ENCODE measurements at places on chromosomes 5 and 9.
A peak's percentile ranks its signal among the peaks of the same experiment; 100 is the strongest.

DNA sequence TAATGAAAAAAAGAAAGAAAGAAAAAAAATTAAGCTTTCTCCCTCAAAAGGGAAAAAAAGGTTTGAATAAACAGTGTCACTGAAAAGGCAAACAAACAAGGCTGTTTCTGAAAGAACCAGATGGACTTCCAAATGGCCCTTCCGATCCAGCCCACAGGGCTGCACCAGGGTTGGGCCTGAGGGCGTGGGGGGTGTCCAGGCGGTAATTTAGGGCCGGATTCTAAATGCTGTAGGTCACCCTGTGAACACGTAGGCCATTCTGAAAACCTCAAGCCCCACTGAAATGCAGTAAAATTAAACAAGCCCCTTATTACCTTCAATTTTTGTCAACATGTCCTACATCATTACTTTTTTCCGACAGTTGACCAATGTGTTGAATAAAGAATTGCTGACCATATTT lies 132.1 kb downstream of the HSD17B3 start:
- no peak for DNase-seq

- DNase-seq = no peak
These were observed 692 bp downstream of the PSAT1 start for GRCh38 chr9:78297672-78297961.

- no peak for DNase-seq
These were observed 88.3 kb downstream of the PIK3R1 start for GRCh38 chr5:68303754-68304420.

DNA sequence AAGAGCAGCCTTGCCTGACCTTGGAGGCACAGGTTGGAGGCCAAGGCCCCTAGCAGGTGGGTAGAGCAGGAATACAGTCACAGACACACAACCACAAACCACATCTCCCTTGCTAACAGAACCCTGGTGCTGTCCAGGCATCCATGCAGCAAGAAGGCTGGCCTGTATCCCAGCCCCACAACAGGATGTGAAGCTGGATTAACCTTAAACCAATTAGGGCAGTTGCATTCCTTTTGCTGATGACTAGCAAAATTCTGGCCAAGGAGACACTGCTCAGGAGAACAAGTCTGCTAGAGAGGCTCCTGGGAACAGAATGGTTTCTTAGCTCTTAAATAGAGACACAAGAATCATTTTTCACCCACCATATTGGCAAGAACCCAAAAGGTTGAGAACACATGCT lies 97.8 kb downstream of the C5orf15 start:
- DNase-seq = peak; percentile 91

- peak; percentile 74 for DNase-seq
These were observed 4.4 kb downstream of the RIMOC1 start for GRCh38 chr5:41908374-41909079.

DNA sequence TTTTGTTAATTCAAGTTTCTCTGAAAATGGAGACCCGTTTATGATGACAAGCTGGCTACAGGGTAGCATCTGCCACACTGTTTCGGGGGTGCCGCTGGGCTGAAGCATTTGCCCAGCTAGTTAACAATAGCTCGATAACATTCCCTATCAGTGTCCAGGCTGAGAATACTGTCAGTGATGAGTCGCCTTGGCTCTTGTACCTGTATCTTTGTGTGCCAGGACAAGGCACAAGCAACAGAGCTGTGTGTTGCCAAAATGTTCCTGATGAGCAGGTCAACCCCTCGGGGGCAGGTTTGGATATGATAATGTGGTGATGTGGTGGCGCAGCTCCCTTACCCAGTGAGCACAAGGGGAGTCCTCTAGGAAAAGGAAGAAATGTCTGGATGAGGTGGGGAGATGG lies 7.0 kb downstream of the TGFBI start:
- DNase-seq = peak; percentile 50

DNA sequence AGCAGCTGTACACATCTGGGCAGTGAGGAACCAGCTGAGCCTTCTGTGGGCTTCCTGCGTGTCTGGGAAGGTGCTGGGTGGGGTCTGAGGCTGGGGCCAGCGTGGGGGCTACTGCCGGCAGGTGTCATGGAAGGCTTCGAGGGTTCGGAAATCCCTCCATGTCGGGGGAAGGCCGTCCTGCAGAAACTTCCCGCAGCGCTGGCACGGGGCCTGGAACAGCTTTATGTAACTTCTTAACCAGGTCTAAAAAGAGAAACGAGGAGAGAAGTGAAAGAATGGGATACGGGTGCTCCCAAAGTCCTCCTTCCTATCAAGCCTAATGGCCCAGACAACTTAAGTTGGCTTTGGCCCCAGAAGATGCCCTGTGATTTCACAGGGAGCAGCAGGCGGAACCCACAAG lies 120.6 kb upstream of the RAPGEF1 start:
- no peak for DNase-seq

DNA sequence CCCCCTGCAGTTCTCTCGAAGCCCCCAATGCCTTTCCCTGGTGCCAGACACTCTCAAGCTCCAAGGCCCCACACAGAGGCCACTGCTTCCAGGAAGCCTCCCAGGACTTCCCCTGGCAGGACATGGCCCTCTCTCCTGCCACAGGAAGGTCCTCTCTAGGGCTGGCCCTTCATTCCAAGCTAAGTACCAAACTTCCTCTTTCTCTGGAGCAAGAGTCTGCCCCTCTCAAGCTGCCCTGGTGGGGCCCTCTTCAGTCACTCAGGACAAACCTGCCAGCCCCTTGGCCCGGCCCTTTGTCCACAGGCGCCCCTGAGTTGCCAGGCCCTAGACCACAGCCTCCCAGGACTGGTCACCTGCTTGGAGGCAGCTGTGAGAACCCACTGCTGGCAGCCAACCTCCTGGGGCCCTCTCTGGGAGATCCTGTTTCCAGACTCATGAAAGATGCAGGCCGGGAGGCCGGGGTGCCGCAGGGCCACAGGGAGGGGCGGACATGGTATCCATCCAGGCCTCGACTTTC lies 6.6 kb downstream of the NINJ1 start:
- DNase-seq = no peak

DNA sequence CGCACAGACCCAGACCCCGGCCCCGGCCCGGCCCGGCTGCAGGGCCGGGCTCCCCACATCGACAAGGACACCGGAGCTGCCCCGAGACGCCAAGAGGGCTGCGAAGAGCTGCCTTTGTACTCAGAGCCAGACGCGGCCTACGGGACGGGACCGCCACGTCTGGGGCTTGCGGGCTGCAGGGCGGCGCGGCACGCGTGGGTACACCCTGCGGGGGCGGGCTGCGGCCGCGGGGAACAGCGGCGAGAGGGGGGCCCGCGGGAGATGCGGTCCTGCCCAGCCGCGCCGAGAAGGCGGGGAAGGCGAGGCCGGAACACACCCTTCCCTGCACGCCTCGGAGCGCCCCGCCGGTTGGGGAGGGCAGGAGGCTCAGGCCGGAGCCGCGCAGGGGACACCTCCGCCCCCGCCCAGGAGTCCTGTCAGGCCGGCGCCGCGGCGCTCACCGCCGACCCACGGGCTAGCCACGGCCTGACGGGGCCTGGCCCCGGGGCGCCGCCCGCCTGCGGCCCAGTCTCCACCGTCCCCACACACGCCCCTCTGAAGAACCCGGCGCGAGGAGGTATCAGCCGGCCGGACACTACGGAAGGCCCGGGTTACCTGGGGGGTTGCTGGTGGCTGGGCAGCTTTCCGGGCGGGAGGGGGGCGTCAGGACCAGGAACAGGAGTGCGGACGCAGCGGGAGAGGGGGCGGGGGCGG lies 478 bp downstream of the RAB14 start:
- DNase-seq = peak; percentile 45

DNA sequence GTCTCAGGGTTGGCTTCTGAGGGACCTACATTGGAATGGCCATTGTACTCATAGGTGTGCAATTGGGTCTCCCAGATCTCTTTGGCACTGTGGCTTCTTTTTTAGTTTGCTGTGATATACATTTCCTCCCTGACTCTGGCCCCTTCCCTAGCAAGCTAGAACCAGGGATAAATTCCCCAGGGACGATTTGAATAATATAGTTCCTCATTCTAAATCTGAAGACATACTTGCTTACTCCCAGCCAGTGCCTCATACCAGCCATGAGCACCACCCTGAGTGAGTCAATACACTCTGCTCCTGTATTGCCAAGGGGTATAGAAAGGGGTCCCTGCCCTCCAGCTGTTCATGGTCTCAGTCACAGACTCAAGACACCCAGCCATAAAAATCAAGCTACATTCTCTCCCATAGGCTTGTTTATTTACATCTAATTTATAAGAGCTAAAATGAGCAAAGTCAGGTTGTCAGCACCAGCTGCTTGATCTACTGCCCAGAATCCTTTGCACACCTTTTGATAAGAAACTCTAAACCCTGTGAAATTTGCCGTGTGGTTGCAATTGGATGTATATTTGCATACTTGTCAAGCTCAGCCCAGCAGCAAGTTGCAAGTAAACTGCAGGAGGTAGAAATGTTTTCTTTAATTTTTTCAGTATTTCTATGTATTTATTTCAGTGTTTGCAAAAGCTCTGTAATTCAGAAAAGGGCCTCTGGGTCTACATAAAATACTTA lies 219.9 kb upstream of the IRX1 start:
- no peak for DNase-seq

GRCh38 chr5:58740956-58741355 lies 158.1 kb downstream of the RAB3C start:
- no peak for DNase-seq

GRCh38 chr5:143156086-143156485 lies 247.4 kb downstream of the NR3C1 start:
- DNase-seq = no peak

DNA sequence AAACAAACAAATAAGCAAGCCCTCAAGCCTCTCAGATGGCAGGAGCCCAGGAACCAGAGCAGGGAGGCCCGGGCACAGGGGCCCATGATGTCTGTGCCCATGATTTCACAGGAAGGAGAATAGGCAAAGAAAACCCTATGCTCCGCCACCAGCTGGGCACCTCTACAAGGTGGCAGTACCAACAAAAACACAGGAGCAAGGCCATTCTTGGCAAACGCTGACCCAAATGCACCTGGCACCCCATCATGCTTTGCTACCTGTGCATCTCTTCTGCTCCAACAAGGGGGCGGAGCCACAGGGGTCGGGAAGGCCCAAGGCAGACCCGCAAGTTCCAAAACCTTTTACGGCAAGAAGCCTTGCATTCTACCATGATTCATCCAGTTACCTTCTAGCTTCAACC lies 3.1 kb downstream of the BRD3 start:
- no peak for DNase-seq

- DNase-seq = no peak
These were observed 65.6 kb upstream of the SEMA6A start for GRCh38 chr5:116640236-116640635.

- DNase-seq = peak; percentile 70
These were observed 647 bp downstream of the SMARCA2 start for GRCh38 chr9:2015581-2016407.

- no peak for DNase-seq
These were observed 374.9 kb downstream of the TMEM38B start for GRCh38 chr9:106069241-106069640.

DNA sequence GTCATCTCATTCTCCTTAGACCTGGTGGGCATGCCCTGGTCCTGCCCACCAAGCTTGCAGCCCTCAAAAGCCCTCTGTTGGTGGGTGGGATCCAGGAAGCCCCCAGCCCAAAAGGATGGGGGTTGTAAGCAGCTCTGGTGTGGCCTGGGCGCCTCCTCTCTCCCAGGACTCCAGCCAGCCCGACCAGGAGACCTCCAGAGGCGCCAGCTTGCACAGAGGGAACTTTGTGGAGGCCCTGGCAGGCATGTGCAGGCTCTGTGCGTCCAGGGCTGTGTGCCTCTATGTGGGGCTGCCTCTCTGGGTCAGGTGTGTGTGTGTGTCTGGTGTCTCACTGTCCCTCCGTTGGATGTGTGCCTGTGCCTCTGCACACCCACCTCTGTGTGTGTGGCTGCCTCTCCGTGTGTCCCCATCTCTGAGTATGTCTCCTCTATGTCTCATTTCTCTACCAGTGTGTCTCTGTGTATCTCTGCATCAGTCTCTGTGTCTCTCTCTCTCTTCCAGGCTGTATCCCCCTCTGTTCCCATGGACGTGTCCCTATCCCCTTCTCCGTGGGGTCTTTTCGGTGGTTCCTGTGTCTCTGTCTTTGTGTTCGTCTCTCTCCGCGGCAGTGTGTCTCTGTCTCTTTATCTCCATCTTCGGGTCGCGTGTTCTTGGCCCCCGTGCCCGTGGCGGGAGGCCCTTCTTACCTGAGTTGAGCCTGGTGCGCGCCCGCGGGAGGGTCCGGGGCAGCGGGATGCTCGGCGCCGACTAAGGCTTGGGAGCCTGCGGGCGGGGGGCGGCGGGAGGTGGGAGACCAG lies 501 bp downstream of the ENHO start:
- DNase-seq = no peak

Data from M059J (cell line).